LNCaP clone FGC (cell line): ENCODE measurements at places on chromosomes 3 and 15.
A peak's percentile ranks its signal among the peaks of the same experiment; 100 is the strongest.

DNA sequence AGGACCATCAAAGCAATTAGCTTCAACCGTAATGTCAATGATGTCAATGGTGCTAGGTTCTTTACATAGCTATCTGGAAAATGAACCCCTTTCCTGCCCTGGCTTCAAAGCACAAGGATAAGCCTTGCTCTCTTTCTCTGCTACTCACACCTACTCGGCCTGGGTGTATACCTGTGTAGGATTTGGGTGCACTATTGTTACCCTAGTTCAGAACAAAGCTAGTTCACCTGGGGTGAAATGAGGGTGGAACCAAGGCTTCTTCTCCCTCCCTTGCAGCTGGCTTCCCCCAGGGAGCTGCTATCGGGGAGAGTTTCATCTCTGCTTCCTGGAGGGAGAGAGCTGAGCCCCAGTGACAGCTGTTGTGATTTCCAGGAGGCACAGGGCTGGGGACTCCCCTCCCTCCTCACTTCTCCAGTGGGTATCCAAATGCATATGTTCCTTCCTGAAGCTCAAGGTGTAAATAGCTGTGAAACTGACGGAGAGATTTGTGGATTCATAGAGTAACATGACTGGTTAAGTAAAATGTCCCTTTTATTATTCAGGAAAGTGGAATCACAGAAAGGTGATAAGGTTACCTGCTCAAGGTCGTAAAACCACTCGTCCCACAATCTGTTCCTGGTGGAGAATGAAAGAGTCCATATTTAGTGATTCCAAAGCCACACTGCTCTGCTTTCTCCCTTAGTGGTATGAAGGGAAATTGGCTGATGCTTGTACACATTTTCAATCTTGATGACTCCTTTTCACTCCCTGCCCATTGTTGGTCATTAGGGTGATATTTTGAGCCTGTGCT, 11.8 kb upstream of the C3orf70 start:
- DNase-seq, result no peak

- DNase-seq, result no peak
Measured at GRCh38 chr3:9729419-9729818, 2.1 kb upstream of the BRPF1 start.

GRCh38 chr15:87209891-87210689, 1046.4 kb downstream of the NTRK3 start:
- no peak for DNase-seq

DNA sequence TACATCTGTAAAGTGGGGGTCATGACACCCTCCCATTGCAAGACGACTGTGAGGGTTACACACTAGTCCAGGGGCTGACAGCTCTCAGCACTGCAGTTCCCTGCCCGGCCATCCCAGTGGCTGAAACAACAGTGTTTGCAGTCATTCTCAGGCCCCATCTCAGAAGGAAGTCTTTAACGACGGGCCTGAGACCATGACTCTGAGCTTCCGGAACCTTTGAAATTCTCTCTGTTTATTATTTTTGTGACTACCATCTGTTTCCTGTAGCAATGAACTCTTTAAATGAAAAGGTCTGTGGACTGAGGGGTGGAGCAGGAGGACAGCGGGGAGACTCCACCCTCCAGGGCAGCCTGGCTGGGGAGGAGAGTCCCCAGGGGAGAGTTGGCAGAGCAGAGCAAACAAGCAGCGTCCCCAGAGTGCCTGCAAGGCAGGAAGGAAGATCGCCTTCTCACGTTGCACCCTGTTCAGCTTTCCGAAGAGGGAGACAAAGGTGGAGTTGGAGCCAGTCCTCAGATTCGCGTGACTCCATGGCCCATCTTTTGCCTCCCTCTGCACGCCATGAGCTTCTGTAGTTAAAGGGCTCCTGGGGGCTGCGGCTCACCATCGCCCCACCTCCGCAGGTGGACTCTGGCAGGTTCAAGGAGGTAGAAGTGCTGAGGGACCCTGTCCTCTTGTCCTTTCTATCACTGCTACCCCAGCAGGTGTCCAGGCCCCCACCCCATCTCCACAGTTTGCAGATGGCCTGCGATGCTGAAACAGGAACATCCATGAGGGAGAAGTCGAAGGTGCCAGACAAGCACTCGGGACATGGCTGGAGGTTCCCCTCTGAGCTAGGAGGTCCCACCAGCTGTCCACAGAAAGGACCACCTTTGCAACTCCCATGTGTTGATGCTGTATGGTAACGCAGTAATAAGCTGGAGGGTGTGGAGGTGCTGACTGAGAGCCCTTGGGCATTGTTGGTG, 525.8 kb upstream of the PROK2 start:
- DNase-seq, result no peak

- DNase-seq, result no peak
Measured at GRCh38 chr15:84929795-84930603, 45.5 kb downstream of the SLC28A1 start.

- no peak for DNase-seq
Measured at GRCh38 chr15:84819791-84820190, 2.6 kb downstream of the ALPK3 start.

GRCh38 chr15:92417716-92418115, 24.0 kb downstream of the ST8SIA2 start:
- DNase-seq, result no peak

- DNase-seq, result no peak
Measured at GRCh38 chr15:94286583-94286982, 55.2 kb downstream of the MCTP2 start.

DNA sequence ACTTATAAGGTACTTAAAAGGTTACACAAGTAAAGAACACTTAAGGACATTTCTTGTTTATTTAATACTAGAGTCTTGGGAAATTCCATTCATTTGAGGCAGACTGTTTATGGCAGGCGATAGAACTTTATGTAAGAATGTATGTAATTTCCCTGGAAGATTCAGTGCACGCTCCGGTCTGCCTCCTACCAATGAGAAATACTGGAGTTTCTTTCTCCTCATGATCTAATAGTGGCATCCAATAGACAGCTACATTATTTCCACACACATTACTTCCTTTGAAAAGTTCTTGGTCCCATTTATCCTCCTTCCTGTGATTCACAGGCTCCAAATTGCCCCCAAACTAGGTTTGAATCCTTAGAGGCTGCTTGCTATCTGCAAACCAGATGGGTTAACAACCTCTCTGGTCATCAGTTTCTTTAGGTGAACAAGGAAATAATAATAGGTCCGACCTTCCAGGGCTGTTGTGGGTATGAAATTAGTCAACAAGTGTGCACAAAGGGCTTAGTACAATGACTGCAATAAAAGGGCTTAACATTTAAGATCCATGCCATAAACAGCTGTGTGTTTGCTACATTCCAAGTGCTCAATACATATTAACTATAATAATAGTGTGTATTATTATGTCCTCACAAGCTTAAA, 30.7 kb downstream of the EIF4E3 start:
- peak; percentile 43 for DNase-seq

GRCh38 chr3:33115024-33115768, 1.4 kb downstream of the CRTAP start:
- DNase-seq, result no peak

DNA sequence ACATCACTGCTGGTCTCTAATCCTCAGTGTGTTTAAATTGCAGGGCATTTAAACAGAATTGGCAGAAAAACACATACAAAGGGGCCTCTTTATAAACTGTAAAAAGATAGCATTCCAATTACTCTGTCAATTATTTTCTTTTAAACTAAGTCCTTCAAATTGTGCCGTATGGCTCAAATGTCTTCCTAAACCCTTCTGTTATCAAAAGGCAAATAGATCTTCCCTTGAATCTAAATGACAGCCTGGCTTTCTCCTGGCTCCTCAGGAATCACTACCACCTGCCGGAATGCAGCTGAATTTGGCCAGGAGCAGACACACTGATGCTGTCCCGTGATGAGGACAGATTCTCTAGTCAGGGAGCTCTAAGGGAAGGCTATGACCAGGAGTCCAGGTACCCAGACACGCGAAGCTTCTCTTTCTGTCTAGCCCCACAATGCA, 85.6 kb downstream of the IGF2BP2 start:
- DNase-seq, result no peak

GRCh38 chr3:196942915-196943277, 568 bp upstream of the NCBP2 start:
- DNase-seq, result no peak

DNA sequence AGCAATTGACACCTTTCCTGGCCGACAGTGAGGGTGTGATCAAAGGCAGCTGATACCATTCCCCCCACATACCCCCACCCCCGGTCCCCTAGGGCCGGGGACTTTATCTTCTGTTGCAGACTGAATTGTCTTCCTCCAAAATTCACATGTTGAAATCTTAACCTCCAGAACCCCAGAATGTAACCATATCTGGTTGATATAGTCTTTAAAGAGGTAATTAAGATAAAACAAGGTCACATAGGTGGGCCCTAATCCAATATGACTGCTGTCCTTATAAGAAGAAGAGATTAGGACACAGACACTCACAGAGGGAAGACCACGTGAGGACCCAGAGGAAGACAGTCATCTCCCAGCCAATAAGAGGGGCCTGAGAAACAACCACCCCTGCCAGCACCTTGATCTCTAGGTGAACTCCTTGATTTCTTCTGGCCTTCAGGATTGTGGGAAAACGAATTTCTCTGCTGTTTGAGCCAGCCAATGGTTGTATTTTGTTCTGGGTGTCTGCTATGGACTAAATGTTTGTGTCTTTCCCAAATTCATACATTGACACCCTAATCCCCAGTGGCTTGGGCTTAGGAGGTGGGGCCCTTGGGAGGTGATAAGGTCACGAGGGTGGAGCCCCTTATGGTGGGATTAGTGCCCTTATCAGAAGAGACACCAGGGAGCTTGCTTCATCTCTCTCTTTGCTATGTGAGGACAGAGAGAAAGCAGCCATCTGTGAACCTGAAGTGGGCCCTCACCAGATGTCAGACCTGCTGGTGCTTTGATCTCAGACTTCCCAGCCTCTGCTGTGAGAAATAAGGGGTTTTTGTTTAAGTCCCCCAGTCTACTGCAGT, 144.0 kb downstream of the CHSY1 start:
- DNase-seq, result no peak

GRCh38 chr3:4818164-4818563, 161.1 kb upstream of the BHLHE40 start:
- DNase-seq, result no peak

GRCh38 chr3:147356909-147357900, 49.1 kb downstream of the ZIC4 start:
- no peak for DNase-seq

DNA sequence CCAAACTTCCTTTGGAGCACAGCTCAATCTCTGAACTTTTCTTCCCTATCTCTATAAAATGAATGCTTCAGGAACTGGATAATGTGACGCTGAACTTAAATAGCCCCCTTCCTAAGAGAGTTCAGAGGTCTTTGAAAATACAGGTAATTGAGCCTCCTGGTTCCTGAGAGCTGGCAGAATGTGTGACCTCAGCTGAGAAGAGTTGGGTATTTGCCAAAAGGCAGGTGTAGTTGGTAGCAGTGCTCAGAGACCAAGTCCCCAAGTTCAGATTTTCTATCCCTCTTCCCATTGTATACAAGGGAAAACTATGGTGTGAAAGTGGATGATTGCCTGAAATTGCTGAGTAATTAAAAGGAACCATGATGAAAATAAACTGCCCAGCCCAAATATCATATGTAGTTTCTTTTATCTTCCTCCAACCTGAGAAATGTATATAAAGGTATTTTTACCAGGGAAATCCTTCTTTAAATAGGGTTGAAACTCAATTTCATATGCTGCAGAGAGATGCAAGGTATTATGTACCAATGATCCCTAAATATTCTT, 154.6 kb upstream of the ICE2 start:
- DNase-seq, result no peak

DNA sequence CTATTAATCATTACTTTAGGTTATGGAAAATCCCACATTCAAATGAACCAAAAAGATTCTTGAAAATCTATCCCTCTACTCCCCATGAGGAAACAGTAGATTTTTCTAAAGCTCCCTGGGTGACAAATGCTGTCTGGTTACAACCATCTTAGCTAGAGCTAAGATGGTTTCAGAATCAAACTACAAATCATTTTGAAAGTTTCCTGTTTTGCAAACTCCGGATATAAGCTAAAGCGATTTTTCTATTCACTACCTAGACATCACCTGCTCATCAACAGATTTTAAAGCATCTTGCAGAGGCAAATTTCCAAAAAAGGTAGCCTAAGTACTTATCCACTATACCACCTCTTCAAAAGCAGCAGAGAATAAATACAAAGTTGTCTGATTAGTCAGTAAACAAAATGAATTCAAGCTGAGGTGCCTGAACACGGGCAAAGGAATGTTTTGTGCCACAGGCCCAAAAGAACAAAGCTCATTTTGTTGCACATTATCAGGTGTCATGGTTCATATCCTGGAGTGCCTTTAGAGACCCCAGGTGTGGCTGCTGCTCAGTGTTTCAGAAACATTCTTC, 204.9 kb downstream of the TNIK start:
- DNase-seq, result no peak

DNA sequence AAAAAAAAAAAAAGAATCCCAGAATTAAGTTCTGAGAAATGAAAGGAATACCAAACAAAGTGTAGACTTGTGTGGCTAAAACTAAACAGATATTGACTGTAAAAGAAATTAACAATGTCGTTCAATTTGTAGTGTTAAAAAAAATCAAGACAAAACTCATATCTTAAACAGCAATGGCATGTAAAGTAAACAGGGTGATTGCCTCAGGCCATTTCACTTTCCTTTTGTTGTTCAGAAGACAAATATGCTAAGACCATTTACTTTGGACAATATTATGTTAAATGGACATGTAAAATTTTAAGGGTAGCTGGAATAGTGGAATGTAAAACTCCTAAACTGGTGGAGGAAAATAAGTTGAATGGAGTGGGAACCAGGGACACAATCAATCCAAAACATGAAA, 139.1 kb downstream of the RTP4 start:
- DNase-seq, result peak; percentile 27

- peak; percentile 30 for DNase-seq
Measured at GRCh38 chr3:129824926-129825541, 68.5 kb downstream of the TMCC1 start.

DNA sequence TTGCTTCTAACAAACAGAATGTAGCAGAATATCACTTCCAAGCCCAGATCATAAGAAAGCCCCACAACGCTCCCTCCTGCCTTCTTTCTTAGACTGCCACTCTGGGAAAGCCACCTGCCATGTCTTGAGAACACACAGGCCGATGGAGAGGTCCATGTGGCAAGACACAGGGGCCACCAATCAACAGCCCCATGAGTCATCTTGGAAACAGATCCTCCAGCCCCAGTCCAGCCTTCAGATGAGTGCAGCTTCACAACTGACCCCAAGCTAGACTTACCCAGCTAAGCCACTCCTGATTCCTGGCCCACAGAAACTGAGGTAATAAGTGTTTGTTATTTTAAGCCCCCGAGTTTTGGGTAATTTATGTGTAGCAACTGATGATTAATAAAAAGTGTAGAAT, 39.7 kb downstream of the PTH1R start:
- no peak for DNase-seq

GRCh38 chr15:31550211-31550977, 223.8 kb downstream of the KLF13 start:
- DNase-seq, result no peak

GRCh38 chr3:31572236-31573004, 39.7 kb downstream of the STT3B start:
- no peak for DNase-seq

GRCh38 chr3:5226783-5227182, 39.3 kb downstream of the EDEM1 start:
- no peak for DNase-seq

- no peak for DNase-seq
Measured at GRCh38 chr3:155332716-155333115, 39.2 kb upstream of the STRIT1 start.
